ENCODE measurements at places on chromosomes 2 and 18. TPM values are rescaled to one million over a fixed set of nuclear protein-coding genes. Genes with fewer than 3 reads are reported as not detected.

Gene AMER3
- total RNA-seq: not detected

Gene ABCG5
- not detected for total RNA-seq

Gene LOXHD1
- total RNA-seq: not detected

Gene NEU2
- total RNA-seq: not detected

Gene ZNF521
- 10.6 TPM for total RNA-seq

Gene SLC14A1
- 0.34 TPM for total RNA-seq

Gene LINC00305
- not detected for total RNA-seq

Gene RIOK3
- total RNA-seq: 42.3 TPM

Gene REEP1
- total RNA-seq: 0.52 TPM

Gene TGFA
- not detected for total RNA-seq

Gene TUBA3D
- 2.0 TPM for total RNA-seq

Gene FBXO15
- 0.51 TPM for total RNA-seq

Gene DQX1
- not detected for total RNA-seq

Gene GALNT14
- not detected for total RNA-seq
